H9 (cell line): ENCODE measurements at places on chromosomes 12 and 14.

GRCh38 chr12:80861641-80862378 is 75.9 kb downstream of the LIN7A start:
- H3K27ac ChIP-seq, result no peak overlapping the region
- H3K4me3 ChIP-seq, result no peak overlapping the region
- DNase-seq, result no peak
- no peaks in the 10 kb centered on the region for H3K36me3 ChIP-seq
- H3K4me1 ChIP-seq, result no peaks in the 10 kb centered on the region
- H3K27me3 ChIP-seq, result no peaks in the 10 kb centered on the region

DNA sequence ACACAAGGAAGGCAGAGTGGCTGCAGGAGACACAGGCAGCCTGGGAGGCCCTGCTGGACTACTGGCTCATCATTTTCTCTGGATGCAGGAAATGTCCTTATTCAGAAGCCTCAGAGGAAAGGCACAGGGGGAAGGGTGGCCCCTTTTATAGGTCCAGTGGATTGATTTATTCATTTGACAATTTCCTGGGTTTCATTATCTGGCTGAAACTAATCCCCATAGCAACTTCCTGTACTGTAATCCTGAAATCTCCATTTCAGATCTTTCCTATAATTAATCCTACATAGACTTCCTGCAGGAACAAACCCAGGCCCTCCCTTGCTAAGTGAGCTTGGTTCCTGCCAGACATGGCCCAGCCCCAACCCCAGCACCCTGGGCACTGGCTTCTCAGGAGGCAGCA is 23.0 kb downstream of the KRT76 start:
- no peak for DNase-seq
- H3K4me3 ChIP-seq, result no peak overlapping the region
- no peaks in the 10 kb centered on the region for H3K27me3 ChIP-seq
- H3K4me1 ChIP-seq, result no peaks in the 10 kb centered on the region

GRCh38 chr14:85892251-85892650 is 362.3 kb downstream of the FLRT2 start:
- H3K4me1 ChIP-seq, result 0 out of 2 replicates have a peak, but pooled peaks cover 3% of the 10 kb centered on the region
- DNase-seq, result no peak
- H3K27me3 ChIP-seq, result no peaks in the 10 kb centered on the region
- H3K36me3 ChIP-seq, result no peaks in the 10 kb centered on the region
- no peak overlapping the region for H3K27ac ChIP-seq

- H3K4me1 ChIP-seq, result no peaks in the 10 kb centered on the region
- H3K27ac ChIP-seq, result no peak overlapping the region
- H3K27me3 ChIP-seq, result no peaks in the 10 kb centered on the region
- H3K4me3 ChIP-seq, result no peak overlapping the region
These were observed 640.1 kb upstream of the MIS18BP1 start for GRCh38 chr14:45893127-45893526.

- H3K4me1 ChIP-seq, result no peaks in the 10 kb centered on the region
- no peaks in the 10 kb centered on the region for H3K36me3 ChIP-seq
- DNase-seq, result no peak
- H3K27ac ChIP-seq, result no peak overlapping the region
- no peak overlapping the region for H3K4me3 ChIP-seq
- H3K27me3 ChIP-seq, result no peaks in the 10 kb centered on the region
These were observed 309.9 kb downstream of the VRK1 start for GRCh38 chr14:97107080-97107479.

- H3K27ac ChIP-seq, result no peak within 1 kb of the TSS
- H3K27me3 ChIP-seq, result no peaks in the 10 kb centered on the region; the same call in 1 of the 2 replicates
These were observed at the start of gene PLEK2 for GRCh38 chr14:67411820-67412421. Gene PLEK2 (minus strand): TSS chr14:67412165. CDS start chr14:67412059, 106 bp downstream.

DNA sequence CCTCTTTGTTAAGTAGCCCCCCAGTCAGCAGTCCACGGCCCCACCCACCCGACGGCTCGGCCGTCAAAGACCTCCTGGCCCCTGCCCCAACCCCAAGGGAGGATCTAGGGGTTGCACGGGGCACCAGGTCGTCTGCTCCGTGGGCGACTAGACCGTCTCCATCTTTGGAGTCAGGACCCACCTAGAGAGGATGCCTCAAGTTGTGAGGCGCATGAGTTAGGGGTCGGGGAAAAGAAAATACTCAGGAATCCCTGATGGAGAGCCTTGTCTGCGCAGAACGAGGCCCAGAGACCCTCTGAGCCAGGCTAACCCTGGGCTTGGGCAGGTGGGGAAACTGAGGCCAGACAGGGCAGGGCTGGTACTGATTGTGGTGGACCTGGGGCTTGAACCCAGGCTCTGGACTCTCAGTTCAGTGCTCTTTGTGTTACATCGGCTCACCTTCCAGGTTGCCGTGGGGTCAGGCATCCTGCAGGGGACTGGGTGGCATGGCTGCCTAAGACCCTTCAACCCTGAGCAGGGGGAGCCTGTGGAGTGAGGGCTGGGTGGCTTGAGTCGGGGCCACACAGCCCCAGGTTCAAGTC is 839 bp downstream of the OTUB2 start:
- no peaks in the 10 kb centered on the region; the same call in 1 of the 2 replicates for H3K4me1 ChIP-seq
- peak overlapping the region; percentile 62 for H3K4me3 ChIP-seq
- no peaks in the 10 kb centered on the region; the same call in 2 of the 3 replicates for H3K36me3 ChIP-seq

DNA sequence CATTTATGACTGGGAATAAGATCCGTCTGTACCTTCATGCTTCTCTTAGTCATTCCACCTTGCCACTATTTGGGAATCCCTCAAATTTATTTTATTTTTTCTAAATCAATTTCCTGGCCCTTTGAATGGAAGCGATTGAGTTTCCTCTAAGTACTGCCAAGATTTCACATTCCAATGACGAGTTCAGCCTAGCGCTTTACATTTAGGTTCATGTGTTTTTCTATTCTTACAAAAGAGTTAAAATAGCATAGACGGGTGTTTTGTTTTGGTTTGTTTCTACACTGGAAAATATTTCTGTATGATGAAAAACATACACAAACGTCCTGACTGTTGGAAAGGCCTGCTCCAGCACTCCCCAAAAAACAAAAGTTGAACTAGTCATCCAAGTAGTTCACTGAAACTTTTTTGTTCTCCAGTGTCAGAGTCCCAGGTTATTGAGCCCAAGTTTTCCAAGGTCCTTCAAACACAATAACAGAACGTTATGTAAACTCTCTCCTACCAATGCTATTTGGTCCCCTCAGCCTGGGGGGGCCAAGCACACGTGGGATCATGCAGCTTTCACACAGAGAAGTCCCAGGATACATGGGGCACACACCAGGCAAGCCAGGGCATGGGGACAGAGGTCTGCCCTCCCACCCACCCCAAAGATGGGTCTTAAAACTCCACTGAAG is 74.8 kb upstream of the FOXN3 start:
- no peak overlapping the region for H3K27ac ChIP-seq
- no peak overlapping the region for H3K4me3 ChIP-seq
- peaks cover 6% of the 10 kb centered on the region for H3K4me1 ChIP-seq
- DNase-seq, result no peak
- H3K36me3 ChIP-seq, result no peaks in the 10 kb centered on the region
